ENCODE measurements at places on chromosomes 12 and 14. TPM values are rescaled to one million over a fixed set of nuclear protein-coding genes. Genes with fewer than 3 reads are reported as not detected.

ITPK1 gene
- 20.1 TPM for total RNA-seq

SPTB gene
- total RNA-seq = under 0.01 TPM

GOLGA3 gene
- total RNA-seq = 104 TPM

TCHP gene
- total RNA-seq = 8.4 TPM

RBP5 gene
- not detected for total RNA-seq

BIN2 gene
- under 0.01 TPM for total RNA-seq
